T-helper 1 cell (primary cell): ENCODE measurements at places on chromosomes 1 and 21.

- DNase-seq: no peak
Observed at GRCh38 chr1:216641669-216642460, 81.4 kb downstream of the ESRRG start.

DNA sequence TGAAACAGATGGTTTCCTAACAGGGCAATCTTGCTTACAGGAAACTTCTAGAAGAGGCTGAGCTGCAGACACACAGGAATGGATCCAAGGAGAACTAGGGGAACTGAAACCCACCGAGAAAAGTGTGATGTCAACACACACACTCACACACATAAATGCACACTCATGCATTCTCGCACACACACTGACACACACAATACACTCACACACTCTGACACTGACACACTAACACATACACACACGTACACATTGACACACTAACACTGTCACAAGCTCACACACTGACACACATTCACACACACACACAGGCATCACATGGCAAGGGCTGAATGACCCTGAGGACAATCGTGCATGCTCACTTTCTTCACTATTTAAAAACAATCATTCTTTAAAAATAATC is 142.7 kb downstream of the NPHP4 start:
- no peak for DNase-seq

DNA sequence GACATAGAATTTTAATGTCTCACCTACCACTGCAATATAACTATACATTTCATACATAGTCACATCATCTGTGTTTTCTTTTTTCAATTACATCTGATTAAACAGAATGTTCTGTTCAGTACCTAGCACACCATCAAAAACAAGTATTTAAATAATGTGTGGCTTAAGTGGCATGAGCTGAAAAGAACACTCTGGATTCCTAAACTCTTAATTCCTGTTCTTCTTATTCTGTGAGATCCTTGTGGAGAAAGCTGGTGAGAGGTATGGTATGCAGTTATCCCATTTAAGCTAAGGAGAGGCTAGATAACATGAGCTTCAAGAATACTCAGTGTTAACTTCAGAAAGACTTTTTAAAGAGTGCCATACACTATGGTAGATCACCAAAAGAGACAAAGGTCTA is 5.5 kb downstream of the TP53BP2 start:
- DNase-seq: no peak

DNA sequence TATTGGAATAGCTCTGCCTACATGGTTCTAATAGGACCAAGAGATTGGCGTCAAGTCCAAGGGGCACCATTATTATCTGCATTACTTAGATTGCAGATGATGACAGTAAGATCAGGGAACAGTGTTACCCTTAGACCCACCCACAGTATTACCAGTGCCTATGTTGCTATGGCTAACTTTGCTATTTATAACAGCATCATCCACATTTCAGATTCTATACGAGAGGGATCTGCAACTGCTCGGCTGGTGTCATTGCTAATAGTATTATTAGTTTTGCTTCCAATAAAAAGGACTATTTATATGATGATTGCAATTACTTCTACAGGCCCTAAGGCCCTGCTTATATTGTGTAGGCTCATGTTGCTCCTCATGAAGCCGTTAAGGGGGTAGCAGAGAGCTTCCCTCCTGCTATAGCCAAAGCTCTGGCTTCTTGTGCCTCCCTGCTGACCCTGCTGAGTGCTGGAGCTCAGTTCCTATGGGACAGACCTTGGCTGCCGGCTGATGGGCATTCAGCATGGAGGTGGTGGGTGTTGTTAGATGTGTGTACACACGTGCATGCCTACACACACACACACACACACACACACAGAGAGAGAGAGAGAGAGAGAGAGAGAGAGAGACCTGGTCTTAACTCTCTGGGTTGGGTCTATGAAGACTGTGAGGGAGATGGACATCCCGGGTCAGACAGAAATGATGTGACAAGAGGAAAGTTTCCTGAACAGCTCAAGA is 1.3 kb downstream of the BCAN start:
- DNase-seq: no peak

DNA sequence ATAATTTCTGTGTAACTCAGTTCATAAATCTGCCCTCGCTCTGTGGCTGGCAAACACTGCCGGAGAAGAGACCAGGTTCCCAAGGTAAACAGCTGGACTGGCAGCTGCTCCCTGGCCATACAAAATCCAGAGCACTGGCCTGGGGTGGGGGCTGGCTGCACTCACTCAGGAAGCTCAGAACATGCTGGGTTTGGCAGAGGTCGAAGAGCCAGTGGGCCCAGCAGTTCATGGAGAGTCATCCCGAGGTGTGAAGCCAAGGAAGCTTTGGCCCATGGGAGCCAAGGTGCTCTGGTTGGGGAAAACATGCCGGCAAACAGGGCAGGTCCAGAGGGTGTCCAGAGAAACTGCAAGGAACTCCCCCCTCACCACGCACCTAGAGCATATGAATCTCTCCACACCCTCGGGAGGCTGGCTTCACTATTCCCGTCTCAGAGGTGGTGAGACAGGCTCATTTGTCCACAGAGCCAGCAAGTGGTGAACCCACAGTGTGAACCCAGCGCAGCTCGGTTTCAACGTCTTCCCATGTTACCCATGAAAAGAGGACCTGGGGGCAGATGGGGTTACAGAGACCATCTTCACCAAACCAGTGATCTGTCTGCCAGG is 102.4 kb downstream of the DMRTB1 start:
- no peak for DNase-seq

- DNase-seq: no peak
Observed at GRCh38 chr1:16986560-16986959, 6.1 kb upstream of the MFAP2 start.

GRCh38 chr1:207429963-207430362 is 24.2 kb upstream of the CR2 start:
- no peak for DNase-seq

DNA sequence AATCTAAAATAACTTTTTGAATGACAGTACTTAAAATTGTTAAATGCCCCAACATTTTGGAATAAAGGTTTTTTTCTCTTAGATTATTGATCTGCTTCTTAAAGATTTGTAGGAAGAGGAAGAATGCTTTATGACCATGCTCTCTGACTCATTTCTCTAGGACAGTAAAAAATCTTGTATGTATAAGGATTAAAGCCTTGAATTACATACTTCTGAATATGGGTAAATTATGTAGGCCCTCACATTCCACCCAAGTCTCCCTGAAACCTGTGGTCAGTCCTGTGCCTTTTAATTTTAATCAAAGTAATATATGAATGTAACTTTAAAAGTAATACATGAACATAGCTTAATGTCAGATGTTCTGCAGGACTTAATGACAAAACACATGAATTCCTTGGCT is 50.5 kb downstream of the ABCD3 start:
- DNase-seq: no peak

DNA sequence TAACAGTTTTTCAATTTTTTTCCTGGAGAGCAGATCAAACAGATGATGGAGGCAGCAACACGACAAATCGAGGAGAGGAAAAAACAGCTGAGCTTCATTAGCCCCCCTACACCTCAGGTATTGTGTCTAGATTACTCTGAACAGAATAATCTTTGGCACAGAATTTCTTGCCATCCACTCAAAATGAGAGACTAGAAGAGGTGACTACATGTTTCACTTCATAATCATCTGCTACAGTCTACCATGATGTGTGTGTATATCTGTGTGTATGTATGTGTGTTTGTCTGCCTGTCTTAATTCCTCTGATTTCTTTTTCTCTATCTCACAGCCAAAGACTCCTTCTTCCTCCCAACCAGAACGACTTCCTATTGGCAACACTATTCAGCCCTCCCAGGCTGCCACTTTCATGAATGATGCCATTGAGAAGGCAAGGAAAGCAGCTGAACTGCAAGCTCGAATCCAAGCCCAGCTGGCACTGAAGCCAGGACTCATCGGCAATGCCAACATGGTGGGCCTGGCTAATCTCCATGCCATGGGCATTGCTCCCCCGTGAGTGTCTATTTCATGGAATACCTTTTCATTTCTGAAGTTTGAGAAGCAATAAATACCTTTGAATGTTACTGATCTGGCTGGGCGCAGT is 11.4 kb downstream of the PRPF3 start:
- DNase-seq: no peak

- no peak for DNase-seq
Observed at GRCh38 chr1:60265560-60266535, 192.3 kb upstream of the C1orf87 start.

DNA sequence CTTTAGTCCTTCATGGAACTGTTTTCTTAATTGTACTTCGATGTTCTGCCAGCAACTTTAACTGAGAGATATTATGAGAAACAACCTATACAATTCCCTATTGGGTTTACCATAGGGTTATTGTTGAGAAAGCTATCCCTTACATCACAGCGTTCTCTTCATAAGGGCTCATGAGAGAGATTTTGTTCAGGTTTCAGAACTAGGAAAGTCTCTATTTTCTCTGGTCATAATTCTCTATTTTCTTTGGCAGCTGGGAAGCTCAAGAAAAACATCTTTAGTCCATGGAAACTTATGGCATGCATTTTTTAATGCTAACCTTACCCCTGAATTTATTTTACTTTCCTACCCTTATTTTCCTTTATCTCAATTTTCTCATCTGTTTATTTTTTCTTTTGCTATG is 38.2 kb downstream of the NMNAT2 start:
- DNase-seq: no peak

- no peak for DNase-seq
Observed at GRCh38 chr1:18875796-18876128, 16.3 kb upstream of the TAS1R2 start.

GRCh38 chr21:43282358-43283120 is 113.7 kb downstream of the CRYAA start:
- DNase-seq: no peak

DNA sequence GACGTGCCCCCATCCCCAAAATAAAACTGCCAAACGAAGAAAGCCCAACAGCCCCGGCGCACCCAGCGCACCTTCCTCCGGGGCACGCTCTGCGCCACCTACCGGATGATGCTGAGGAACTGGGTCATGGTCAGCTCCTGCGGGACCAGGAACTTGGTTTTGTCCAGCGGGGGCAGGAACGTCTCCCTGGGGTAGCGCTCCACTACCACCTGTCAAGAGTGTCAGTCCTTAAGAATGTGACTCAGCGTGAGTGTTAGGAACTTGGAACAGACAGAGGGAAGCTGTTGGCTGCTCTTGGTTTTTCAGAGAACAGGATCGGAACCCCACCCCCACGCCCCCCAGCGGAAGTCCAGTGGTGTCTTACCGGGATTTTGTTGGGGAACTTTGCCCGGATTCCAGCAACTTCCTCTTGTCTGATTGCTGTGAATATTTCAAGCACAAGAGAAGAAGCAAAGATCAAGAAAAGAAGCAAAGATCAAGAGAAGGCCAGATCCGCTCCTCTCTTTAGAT is 431 bp downstream of the MAP1LC3C start:
- DNase-seq: no peak
